ENCODE measurements at places on chromosomes 2 and 18.

DNA sequence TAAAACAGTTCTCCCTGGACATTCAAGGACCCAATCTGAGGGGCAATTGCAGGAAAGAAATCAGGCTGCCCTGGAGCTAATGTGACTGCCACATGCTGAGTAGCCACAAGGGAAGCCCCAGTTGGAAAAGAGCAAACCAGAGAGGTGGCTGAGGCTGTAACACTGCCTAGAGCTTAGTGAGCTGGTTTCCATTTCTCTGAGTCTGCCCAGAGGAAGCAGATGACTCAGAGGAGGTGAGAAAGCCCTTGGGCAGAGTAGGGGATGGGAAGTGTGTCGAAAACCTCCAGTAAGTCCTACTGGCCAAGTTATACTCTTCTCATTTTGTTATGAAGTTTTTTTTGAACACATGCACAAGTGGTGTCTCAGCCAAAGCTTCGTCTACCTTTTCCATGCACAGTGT lies 753.0 kb downstream of the CNTNAP5 start:
- no peak for DNase-seq

- no peak for DNase-seq
Measured at GRCh38 chr2:219578811-219579613, 6.9 kb downstream of the INHA start.

GRCh38 chr2:218805627-218806026 lies 23.7 kb downstream of the CYP27A1 start:
- peak; percentile 49 for DNase-seq

DNA sequence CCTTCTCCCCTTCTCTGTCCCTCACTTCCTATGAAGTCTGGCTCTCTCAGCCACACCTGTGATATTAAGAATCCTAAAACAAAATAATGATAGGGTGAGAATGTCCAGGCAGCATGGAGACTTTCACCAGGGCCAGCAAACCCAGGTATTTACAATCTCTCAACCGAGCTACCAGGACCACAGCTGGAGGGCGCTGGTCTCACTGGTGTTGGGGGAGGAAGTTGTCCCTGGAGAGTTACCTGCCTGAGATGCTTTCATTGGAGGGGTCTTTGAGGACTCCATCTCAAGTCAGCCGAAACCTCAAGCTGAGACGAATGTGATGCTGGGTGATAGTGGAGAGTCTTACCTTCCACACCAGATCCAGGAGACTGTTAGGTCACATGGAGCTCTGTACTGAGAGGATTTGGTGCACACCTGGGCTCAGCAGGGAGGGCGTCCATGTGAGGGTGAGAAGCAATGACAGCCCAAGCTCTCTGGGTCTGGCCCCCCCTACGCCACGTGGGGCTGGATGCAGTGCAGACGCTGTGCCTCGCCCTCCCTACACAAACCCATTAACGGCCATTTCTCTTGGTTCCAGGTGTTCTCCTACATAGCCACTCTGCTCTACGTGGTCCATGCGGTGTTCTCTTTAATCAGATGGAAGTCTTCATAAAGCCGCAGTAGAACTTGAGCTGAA lies 27.4 kb downstream of the MAL start:
- DNase-seq = no peak

GRCh38 chr18:27582760-27583412 lies 397.8 kb upstream of the CHST9 start:
- DNase-seq = no peak

GRCh38 chr2:216220976-216221375 lies 111.8 kb downstream of the XRCC5 start:
- no peak for DNase-seq
